Astrocyte of the cerebellum (primary cell): ENCODE measurements at places on chromosomes 7 and 10.

DNA sequence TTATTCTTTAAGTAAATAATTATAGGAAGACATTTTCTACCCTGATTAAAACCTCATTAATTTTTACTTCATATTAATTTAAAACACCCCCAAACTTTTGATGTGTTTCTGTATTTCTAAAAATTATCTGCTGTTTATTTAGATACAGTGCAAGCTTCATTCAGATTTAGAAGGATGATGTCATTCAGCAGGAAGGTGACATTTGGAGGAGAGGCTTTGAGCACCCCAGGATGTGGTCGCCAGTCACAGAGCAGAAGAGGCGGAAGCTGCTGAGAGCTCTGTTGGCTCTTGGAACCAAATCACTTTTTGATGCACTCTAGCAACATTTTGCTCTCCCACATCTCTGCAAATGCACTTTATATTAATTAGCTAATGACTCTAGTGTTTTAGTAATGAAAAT is 233.9 kb upstream of the CACNA2D1 start:
- DNase-seq: no peak

DNA sequence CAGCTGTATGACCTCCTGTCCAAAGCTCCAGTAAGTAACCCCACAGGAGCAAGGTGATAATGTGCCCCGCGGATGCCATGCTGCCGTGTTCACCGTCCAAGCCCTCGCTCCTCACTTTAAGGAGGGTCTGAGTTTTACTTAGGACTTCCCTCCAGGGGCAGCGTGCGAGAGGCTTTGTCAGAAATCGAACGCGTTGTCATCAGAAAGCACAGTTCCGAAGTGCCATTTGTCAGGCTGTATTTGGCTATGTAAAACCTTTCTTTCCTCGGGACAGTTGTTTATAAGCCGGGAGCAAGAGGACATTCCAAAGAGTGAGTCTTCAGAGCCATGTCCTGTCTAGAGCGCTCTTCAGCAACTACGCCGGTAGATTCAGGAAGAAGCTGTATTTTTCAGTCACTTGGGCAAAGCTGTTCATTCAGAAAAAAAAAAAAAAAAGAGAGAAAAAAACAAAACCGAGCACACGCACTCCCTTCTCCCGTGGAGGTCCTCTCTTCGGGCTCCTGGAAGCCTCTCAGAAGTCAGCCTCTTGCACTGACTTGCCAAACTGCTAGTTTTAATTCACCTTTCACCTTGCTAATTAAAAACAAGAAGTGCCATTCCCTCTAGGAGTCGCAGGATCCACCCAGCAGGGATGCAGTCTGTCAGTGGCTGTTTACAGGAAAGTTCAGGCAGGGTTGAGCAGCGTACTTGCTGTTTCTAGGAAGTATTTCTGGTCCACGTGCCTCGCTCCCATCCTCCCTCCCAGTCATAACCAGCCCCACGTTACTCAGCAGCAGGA is at the start of gene SEMA3E:
Gene SEMA3E (minus strand): TSS at position 676 of the 778 bp plus-strand sequence.
- DNase-seq: peak; percentile 6

GRCh38 chr10:35379226-35380137 is 43.2 kb downstream of the CCNY start:
- no peak for DNase-seq

GRCh38 chr7:83001362-83002040 is 161.2 kb downstream of the PCLO start:
- DNase-seq: no peak

- DNase-seq: no peak
Observed at GRCh38 chr7:92694211-92694610, 104.0 kb upstream of the FAM133B start.

DNA sequence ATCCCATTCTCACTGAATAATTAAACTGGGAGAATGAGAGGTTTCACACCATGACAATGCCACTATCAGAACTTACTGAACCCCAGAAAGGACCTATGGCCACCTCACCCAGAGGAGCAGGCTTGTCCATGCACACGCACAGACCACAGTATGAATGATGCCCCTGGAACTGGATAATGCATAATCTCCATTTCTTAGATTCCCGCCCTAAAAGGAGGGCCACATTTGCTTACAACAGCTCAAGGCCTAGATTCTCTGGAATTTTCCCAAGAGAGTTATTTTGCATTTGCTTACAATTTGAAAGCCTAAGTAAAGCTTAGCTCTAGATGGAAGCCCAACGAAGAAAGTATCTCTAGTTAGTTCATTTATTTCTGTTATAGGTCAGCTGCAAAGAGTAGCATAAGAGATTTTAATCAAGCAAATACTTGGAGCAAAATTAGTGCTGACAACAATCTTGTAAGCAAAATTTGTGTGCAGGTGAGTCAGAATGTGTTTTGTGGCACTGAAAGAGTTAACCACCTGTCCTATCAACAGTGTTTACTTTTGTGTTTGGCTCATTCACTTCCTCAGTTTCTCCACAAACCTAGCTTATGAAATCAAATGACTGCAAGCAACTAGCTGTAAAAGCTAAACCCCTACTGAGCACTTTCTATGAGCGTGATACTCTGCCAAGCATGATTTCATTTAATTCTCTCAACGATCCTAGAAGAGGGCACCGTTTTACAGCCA is 32.1 kb downstream of the ELMO1 start:
- no peak for DNase-seq

DNA sequence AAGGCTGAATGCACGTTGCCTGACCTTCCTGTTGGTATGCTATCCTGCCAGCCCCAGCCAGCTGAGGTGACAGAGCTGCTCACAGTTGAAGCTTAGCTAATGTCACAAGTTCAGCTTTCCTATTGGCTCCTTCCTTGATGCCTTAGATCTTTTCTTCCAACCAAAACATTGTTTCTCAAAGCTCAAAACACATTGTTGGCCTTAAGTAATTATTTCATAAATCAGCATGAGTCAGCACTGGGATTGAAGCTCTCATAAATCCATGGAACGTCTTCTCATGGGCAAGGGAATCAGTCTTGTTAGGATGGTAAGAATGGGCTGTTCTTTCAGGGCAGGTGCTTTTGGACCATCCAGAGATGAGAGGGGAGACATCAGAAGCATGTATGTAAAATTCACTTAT is 128.1 kb upstream of the SAMD8 start:
- DNase-seq: no peak

- DNase-seq: no peak
Observed at GRCh38 chr7:15554744-15555143, 7.1 kb downstream of the AGMO start.

- no peak for DNase-seq
Observed at GRCh38 chr10:75708060-75708459, 276.6 kb downstream of the LRMDA start.

GRCh38 chr10:110546077-110546476 is 21.4 kb upstream of the SMC3 start:
- DNase-seq: no peak

GRCh38 chr10:89119651-89120050 is 87.5 kb downstream of the CH25H start:
- DNase-seq: no peak

DNA sequence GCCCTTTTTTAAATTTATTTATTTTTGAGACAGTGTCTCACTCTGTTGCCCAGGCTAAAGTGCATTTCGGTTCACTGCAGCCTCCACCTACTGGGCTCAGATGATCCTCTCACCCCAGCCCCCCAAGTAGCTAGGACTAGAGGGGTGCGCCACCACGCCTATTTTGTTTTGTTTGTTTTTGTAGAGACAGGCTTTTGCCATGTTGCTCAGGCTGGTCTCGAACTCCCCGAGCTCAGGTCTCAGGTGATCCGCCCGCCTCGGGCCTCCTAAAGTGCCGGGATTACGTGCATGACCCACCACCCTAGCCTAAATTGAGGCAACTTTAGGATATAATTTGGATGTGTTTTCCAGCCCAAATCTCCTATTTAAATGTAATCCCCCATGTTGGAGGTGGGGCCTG is 805 bp downstream of the ZNF736 start:
- no peak for DNase-seq

DNA sequence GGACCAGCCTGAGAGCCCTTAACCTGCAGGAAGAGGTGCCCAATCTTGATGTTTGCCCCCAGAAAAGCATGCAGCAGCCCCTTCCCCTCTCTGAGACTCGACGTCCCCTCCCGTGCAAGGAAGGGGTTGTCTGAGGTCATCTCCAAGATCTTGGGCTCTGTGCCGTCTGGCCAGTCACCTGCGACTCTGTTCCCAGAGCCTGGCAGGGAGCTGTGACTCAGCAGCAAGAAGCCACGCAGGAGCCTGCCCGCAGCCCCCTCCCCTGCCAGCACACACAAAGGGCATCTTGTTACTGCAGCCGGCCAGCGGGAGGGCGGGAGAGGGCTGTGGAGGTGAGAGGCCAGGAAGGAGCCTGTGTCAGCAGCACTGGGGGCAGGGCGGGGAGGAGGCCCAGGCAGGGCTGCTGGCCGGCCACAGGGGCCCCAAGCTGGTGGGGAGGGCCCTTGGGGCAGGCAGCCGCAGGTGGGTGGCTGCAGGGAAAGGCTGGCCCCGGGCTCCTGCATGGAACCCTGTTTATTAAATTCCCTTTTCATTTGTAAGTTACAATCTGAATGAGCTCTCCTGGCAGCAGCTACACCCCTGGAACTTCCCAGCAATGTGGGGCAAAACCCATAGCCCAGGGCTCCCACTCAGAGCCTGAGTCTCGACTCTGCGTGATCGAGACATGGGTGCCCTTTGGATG is 103.7 kb upstream of the ZMIZ1 start:
- peak; percentile 48 for DNase-seq

GRCh38 chr7:123867225-123867624 is 22.3 kb downstream of the HYAL4 start:
- no peak for DNase-seq

GRCh38 chr7:100539436-100540006 is 518 bp downstream of the AGFG2 start:
- no peak for DNase-seq

DNA sequence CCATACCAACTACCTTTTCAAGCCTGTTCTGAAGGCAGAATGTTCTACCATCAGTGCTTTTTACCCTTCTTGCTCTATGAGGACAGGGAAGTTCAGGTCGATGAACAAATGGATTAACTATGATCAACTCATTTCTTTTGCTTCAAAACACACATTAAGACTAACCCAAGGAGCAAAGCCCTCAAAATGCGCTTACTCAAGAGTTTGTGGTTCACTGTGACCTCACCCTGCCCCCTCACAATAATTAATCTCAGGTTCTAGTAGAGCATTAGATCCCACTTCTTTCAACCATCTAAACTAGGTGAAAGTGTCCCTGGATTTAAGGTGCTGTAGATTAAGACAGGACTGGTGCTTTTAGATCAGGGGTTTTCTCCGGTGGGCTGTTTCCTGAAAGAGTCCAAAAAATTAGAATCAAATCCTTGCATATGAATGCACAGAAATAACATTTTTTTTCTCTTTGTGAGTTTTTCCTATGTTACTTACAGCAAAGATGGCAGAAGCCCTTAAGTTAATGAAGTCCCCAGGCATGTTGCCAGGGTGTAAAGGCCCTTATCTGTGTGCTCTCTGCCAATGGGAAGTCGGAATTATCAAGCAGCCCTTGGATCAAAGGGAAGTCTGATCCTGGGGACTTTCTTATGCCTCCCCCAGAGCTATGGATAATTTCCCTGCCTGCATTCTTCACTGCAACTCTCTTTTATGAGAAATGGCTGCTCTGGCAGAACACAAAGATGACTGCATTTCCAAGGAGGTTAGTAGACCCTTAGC is 205.5 kb upstream of the STK17A start:
- no peak for DNase-seq

GRCh38 chr7:156764016-156764669 is 123.6 kb downstream of the RNF32 start:
- DNase-seq: peak; percentile 60

- DNase-seq: no peak
Observed at GRCh38 chr7:1313613-1314012, 80.9 kb downstream of the UNCX start.

GRCh38 chr10:95532536-95532935 is 28.6 kb downstream of the SORBS1 start:
- no peak for DNase-seq

DNA sequence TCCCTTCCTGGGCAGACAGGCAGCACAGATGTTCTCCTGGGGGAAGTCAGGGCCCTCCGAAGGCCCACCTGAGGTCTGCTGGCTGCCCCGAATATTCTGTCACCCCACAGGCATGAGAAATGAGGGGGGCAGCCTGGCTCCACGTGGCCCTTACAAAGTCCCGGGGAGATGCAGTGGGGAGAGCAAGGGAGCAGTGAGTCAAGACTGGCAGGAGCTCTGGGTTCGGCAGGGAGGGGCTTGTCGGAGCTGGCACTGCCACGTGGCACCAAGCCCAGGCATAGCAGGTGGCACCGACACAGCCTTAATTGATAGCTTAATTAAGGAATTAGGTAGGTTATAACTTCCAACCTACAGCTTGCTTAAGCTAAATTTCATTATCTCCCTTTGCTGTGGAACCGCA is 163.9 kb downstream of the USP6NL start:
- DNase-seq: no peak

GRCh38 chr7:4097001-4097609 is 585.0 kb upstream of the FOXK1 start:
- no peak for DNase-seq

GRCh38 chr7:155515318-155515717 is 31.0 kb downstream of the CNPY1 start:
- no peak for DNase-seq

- no peak for DNase-seq
Observed at GRCh38 chr10:6607778-6608177, 27.7 kb upstream of the PRKCQ start.

DNA sequence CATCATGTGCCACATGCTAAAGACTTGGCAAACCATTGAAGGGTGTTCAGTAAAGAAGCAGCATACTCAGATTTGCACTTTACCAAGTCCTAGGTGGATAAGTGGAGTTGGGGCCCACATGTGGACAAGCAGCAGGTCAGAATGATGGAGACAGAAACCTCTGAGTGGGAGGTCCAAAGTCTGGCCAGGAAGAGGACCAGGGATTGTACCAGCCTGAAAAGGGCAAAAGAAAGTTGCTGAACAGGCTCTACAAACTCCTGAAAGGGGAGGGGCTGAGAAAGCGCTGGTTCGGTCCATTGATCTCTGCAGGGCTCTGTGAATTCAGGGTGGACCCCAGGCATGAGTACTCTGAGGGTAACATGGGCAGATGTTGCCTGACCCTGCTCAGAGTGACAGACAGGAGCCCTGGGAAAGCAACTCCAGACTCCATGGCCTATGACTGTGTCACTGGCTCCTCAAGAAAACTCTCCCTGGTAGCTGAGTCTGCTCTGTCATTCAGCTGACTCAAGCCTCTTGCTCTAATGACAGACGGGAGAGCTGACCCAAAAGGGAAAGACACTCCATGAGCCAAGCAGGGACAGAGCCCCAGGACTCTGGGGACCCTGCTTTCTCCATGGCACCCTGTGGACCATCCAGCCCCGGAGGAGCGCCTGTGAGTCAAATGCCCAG is 68.5 kb downstream of the TBXAS1 start:
- no peak for DNase-seq

- DNase-seq: no peak
Observed at GRCh38 chr7:28362182-28362581, 50.1 kb upstream of the CREB5 start.
